Activated B cell treated with CpG ODN at 0.5 μM for 24 hours (primary cell): ENCODE measurements at places on chromosomes 5 and 9.

DNA sequence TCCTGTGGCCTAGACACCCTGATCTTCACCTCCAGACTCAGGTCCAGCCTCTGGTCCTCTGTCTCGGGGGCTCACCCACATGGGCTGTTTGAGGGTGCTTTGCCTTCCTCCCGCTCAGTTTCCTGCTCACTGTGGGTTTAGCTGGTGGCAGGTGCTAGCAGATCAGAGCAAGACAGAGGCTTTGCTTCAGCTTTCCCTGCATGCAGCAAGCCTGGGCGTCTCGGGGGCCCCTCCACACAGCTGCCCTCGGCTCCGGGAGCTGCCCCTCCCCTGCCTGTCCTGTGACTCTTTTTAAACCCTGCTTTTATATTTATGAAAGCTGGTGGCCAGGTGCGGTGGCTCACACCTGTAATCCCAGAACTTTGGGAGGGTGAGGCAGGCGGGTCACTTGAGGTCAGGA is 14.6 kb downstream of the MRPL36 start:
- no peak for DNase-seq

DNA sequence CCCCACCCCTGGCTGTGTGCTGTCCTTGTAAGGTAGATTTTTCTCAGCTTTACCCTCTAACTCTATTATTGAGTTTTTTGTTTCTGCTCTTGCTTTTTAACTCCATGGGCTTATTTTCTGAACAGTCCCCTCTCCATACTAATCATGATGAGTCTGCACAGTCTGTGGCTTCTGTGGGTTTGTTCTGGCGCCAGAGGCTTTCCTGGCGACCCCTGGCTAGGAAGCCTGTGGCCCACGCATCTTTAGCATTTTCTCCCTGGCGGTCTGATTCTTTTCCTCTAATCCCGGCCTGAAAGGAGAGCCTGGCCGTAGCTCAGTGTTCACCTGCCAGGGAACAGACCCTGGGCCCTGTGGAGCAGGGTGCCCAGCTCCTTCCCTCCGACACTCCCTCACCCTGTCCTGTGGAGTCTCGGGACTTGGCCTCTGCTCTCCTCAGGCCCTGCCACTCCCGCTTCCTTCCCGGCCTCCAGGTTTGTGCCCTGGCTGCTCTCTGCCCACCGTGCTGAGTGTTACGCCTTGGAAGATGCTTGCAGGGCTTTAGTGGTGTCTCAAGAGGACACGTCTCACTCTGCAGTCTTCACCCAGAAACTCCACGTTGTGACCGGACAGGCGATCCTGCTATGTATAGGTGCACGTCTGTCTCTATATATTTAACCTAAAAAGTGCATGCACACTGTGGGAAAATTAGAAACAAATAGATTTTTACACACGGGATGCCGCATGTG is 31.7 kb upstream of the LRRC14B start:
- DNase-seq = no peak

DNA sequence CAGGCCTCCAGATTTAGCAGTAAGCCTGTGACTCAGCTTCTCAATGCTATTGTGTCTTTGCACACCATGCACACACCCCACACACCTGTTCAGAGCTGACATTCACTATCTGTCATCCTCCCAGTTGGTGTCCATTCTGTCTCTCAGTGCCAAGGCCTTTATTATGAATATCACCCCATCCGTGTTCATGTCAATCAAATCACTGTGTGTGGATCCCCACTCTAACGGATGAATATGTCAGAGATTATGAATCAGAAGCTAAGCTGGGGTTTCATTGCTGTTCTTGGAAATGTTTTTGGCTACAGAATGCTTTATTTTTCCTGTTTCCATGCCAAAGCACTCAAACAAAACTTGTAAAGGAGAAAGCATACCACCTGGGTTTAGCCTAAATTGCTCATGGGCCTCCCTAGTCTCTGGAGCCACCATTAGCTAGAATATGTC is 9.4 kb upstream of the MAMDC2 start:
- DNase-seq = no peak

DNA sequence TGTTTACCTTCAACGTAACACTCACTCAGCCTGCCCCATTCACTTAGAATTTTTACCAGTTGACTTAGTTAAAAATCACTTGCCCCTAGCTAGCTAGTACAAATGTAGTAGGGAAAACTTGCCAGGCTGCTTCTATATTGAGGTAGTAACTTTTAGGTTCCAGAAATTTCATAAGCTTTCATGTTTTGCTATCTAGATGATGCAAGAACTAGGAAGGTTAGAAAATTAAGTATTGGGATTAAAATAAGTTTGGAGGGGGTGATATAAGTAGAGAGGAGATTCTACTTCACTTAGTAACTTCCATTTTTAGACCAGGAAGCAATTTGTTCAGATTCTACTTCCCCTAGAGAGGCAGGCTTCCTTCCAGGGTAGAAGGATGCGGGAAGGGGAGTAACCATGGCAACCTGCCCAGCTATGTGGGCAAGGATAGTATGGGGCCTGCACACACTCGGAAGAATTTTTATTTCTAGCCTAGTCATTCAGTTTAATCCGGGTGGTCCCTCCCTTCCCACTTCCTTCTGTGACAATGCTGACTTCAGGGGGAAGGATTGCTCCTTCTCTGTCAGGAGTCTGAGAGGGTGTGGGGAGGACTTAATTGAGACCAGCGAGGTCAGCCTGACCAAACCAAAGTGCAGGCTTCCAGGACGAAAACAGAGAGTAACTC is 4.2 kb downstream of the DAB2 start:
- no peak for DNase-seq

DNA sequence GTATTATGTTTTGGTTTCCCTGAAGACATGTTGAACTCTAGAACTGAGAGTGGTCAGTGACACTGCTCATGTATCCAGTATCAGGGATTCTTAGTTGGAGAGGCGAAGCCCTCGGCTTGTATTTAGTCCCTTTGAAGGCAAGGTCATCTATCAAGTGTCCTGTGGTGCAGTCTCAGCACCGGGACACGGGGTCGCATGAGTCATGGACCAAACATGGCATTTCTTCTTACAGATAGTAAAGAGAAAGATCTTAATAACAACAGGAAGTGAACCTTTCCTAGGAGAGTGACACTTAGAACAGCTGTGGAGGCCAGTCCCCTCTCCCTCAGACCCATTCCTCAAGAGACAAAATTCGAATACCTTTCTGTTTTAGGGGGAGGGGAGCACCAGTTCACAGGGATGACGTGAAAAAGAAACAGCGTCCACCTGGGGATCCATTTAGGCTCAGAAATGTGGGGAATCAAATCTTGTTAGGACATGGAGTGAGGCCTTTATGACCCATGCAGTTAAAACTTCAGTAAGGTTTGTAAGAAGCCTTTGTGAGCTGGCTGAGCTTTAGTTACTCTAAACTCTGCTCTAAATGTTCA is 86.5 kb downstream of the ADGRV1 start:
- no peak for DNase-seq

- DNase-seq = no peak
These were observed 102.3 kb downstream of the ENC1 start for GRCh38 chr5:74538206-74538661.

GRCh38 chr9:135249711-135250110 is 162.2 kb downstream of the OLFM1 start:
- no peak for DNase-seq

DNA sequence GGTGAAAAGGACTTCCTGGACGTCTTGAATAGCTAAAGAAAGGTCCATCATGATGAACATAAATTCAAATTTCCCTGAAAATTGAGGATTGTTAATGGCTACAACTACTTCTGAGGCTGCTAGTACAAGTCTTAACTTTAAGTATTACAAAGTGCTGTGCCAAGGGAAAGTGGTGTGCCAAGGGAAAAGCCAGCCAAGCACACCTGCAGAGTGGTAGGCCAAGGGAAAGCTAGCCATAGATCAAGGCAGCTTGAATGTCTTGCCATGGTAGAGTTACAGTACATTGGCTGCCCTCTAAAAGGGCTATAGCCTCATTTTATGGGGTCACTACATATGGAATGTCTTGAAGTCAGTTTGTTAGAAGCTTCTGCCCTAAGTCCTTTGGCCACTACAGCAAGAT is 64.2 kb downstream of the SPEF2 start:
- no peak for DNase-seq

DNA sequence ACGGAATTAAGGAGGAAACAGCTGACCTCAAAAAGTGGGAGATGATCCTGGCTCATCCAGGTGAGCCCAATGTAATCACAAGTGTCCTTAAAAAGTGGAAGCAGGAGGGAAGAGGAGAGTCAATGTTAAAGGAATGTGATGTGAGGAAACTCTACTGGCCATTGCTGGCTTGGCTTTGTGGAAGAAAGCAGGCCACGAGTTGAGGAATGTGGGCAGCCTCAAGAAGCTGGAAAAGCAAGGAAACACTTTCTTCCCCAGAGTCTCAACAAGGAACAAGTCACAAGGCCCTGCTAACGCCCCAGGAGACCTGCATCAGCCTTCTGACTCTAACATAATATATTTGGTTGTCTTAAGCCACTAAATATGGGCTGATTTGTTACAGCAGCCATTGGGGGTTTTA is 252.8 kb downstream of the PSAT1 start:
- no peak for DNase-seq

DNA sequence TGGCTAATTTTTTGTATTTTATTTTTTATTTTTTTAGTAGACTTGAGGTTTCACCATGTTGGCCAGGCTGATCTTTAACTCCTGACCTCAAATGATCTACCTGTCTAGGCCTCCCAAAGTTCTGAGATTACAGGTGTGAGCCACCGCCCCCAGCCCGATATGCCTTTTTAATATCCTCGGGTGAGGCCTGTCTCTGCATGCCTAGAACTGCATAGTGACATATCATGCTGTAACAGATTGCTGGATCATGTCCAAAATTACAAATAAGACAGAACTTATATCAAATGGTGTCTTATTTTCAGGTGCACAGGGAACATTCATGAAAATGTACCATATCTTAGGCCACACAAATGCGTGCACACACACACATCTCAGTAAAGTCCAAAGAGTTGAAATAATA is 39.1 kb upstream of the PJA2 start:
- DNase-seq = no peak

- no peak for DNase-seq
These were observed 122.7 kb downstream of the FSTL4 start for GRCh38 chr5:133489632-133490031.

DNA sequence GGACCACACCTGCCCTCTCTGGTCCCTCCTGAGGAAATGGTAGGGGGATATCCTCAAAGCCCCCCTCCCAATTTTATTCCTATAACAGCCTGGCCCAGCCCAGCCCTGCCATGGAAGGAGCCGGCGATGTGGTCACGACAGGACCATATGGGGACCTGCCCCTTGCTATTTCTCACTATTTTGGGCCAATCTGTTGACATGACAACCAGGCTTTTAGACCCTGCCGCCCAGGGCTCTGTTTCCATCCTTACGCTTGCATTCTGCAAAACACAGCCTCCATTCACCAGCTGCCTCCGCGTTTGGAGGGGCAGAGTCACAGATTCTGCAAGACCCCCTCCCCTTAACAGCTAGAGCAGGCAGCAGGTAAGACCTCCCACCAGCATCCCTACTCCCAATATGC is 112.2 kb downstream of the GABBR2 start:
- no peak for DNase-seq

DNA sequence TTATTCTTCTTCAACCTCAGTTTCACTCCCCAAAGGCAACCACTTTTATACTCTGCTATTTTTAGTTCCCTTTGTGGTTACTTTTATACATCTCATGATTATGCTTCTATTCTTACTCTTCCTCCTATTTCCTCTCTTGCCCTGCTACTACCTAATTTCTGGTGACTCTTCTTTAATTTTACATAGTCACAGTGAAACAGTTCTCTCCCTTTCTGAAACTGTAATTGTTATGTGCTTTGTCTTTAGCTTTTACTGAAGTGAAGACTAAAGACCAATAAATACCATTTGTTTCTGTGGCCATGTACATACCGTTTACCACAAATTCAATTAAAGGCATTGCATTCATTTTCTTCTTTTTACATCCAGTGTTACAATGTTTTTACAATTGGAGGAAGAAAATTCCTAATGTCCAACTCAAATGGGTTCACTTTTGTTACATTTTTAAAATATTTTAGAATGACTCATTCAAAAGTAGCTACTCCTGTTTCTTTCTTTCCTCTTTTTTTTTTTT is 410.6 kb downstream of the PSAT1 start:
- no peak for DNase-seq

GRCh38 chr9:77954013-77954665 is 77.5 kb downstream of the GNAQ start:
- DNase-seq = no peak

GRCh38 chr5:43017428-43017815 is 22.7 kb downstream of the ANXA2R start:
- DNase-seq = no peak

DNA sequence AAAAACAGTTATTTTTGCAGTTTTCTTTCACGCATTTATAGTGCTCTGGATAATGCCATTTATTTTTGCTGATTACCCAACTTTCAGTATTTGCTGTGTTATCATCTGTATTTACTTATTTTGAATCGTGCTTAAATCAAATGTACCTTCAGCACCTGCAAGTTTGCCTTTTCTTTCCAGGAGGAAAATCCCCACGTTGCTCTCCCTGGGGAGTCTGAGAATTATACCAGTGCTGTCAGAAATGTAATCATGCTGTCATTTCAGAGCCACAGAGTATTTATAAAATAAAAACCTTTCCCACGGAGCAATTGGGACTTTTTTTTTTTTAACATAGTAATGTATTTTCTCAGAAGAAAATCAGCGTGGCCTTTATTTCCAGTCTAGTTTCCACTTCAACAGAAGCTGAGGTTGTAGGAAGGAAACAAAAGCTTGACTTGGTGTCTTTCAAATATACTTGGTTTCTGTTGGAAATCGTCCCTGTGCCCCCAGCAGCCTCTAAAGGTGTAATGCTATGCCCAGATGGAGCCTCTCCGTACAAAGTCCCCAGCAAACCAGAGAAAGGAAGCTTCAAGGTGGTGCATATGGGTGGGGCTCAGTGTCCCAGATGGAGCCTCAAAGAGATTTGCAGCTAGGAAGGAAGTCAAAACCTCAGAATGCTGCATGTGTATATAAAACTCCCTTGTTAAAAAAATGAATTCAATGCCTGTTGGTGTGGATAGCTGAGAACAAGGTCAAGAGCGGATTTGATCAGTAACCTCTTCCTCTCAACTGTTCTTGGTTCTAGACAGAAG is 2.1 kb downstream of the GPR150 start:
- DNase-seq = no peak

DNA sequence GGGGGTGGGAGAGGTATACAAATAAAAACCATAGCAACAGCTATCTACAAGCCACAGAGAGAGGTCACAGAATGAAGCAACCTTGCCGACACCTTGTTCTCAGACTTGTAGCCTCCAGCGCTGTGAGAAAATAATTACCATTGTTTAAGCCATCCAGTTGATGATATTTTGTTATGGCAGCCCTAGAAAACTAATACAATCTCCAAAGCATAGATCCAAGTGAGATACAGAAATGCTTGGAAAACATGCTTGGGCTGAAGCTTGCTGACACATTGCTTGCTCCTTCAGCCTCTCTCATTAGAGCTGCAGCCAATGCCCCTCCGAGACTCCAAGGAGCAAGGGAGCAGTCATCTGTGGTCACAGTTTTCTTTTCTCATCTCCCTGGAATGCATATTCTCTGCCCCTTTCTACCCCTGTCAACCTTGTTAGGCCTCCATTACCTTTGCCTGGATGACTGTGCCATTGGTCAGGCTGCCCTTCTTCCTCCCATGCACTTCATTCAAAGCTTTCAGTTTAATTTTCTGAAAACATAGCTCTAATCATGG is 401.4 kb upstream of the KLF4 start:
- DNase-seq = no peak

- no peak for DNase-seq
These were observed 44.0 kb downstream of the C9orf85 start for GRCh38 chr9:71955300-71955915.

- DNase-seq = no peak
These were observed 179.2 kb downstream of the MACROH2A1 start for GRCh38 chr5:135219868-135220267.
